ENCODE measurements at places on chromosomes 1 and 21. TPM values are rescaled to one million over a fixed set of nuclear protein-coding genes. Genes with fewer than 3 reads are reported as not detected.

GRCh38 chr1:9295884-9296283 lies 3.2 kb downstream of the SPSB1 start:
- H3K36me3 ChIP-seq, result no peaks in the 10 kb centered on the region
- H3K4me3 ChIP-seq, result no peak overlapping the region
- no peak overlapping the region for H3K27ac ChIP-seq
- DNase-seq, result no peak
- peaks cover 8% of the 10 kb centered on the region for H3K27me3 ChIP-seq
- H3K4me1 ChIP-seq, result no peaks in the 10 kb centered on the region

SAMD13 gene
- 0.61 TPM for total RNA-seq

DNA sequence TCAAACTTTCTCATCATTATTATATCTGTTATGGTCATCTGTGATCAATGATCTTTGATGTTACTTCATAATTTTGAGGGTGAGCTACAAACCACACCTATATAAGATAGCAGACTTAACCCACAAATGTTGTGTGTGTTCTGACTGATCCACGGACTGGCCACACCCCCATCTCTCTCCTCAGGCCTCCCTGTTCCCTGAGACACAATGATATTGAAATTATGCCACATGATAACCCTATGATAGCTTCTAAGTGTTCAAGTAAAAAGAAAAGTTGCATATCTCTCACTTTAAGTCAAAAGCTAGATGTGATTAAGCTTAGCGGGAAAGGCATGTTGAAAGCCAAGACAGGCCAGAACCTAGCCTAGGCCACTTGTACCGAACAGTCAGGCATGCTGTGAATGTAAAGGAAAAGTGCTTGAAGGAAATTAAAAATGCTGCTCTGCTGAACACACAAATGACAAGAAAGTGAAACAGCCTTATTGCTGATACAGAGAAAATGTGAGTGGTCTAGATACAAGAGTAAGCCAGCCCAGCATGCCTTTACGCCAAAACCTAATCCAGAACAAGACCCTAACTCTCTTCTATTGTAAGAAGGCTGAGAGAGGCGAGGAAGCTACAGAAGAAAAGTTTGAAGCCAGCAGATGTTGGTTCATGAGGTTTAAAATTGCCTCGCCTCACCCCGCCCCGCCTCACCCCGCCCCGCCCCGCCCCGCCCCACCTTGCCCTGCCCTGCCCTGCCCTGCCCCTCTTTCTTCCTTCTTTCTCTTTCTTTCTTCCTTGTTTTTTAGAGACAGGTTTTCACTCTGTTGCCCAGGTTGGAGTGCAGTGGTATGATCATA lies 16.5 kb downstream of the CTSS start:
- H3K27ac ChIP-seq, result no peak overlapping the region
- H3K4me1 ChIP-seq, result no peaks in the 10 kb centered on the region
- H3K4me3 ChIP-seq, result no peak overlapping the region
- H3K36me3 ChIP-seq, result no peaks in the 10 kb centered on the region
- DNase-seq, result no peak

- H3K27ac ChIP-seq, result no peak overlapping the region
- no peak overlapping the region for H3K4me3 ChIP-seq
- no peaks in the 10 kb centered on the region for H3K4me1 ChIP-seq
Measured at GRCh38 chr1:174789399-174789798, 210.3 kb upstream of the CACYBP start.

DNA sequence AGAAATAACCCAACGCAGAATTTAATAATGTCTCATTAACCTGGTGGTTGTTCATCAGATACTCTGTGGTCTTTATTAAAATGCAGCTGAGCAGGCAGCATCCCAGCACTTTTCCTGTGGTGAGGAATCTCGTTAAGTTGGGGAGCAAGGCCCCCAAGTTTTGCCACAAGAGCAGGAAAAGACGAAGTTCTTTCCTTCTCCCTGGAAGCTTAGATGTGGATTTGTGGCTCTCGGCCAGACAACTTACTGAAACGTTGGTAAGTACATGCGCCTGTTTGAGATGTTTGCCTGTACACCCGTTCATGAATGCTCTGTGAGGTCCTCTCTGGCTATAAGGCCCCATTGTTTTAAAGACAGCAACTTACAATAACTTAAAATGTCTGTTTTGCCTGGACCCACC lies 34.3 kb upstream of the PDE9A start:
- H3K4me3 ChIP-seq, result no peak overlapping the region
- H3K36me3 ChIP-seq, result no peaks in the 10 kb centered on the region
- H3K27ac ChIP-seq, result no peak overlapping the region

DNA sequence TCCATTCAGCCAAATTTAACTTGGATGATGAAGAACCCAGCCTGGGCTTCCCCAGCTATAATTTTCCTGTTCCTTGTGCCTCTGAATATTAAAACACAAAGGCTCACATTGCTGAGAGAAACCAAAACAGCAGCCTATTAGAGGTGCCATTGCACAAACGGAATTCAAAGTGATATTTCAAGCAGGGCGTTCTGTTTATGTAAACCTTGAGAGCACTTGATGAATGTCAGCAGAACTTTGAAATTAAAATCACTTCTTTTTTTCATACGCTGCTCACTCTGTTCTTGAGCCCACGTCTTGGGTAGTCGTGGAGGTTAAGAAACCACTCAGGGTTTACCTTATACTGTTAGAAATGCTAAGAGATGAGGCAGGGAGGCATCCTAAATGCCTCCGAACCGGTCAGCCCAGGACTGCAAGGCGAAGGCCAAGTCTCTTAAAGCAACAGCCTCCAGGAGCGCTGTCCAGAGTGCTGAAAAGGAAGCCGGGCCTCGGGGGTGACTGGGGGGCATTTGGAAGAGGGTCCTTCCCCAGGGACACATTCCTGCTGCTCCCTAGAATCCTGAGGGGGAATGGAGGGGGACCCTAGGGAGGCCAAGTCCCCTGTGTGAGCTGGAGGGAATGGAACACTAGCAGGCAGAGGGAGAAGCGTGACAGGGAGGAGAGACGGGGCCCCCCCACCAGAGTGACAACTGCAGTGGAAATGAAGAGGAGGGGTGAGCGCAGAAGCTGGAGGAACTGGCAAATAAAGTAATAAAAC lies 154.8 kb upstream of the VAMP3 start:
- peak; percentile 69 for DNase-seq
- no peak overlapping the region for H3K4me3 ChIP-seq
- no peaks in the 10 kb centered on the region for H3K27me3 ChIP-seq

GRCh38 chr1:232192781-232193450 lies 437.0 kb downstream of the SIPA1L2 start:
- H3K27ac ChIP-seq, result no peak overlapping the region
- H3K36me3 ChIP-seq, result no peaks in the 10 kb centered on the region
- no peaks in the 10 kb centered on the region for H3K4me1 ChIP-seq
- H3K4me3 ChIP-seq, result no peak overlapping the region
- H3K27me3 ChIP-seq, result no peaks in the 10 kb centered on the region
- no peak for DNase-seq

- DNase-seq, result no peak
- H3K27me3 ChIP-seq, result no peaks in the 10 kb centered on the region
- peaks cover 5% of the 10 kb centered on the region for H3K4me1 ChIP-seq
- no peak overlapping the region for H3K27ac ChIP-seq
- no peak overlapping the region for H3K4me3 ChIP-seq
Measured at GRCh38 chr21:42786884-42787283, 92.5 kb downstream of the WDR4 start.

- peak overlapping the region; percentile 73 for H3K4me3 ChIP-seq
- DNase-seq, result peak; percentile 67
- no peaks in the 10 kb centered on the region for H3K4me1 ChIP-seq
- no peaks in the 10 kb centered on the region for H3K36me3 ChIP-seq
- H3K27ac ChIP-seq, result no peak overlapping the region
Measured at GRCh38 chr1:159854693-159855192, 7.7 kb downstream of the VSIG8 start.

MRAP gene
- total RNA-seq, result not detected

GRCh38 chr1:91024481-91025119 lies 2.8 kb upstream of the ZNF644 start:
- no peaks in the 10 kb centered on the region for H3K4me1 ChIP-seq
- H3K36me3 ChIP-seq, result peaks cover 16% of the 10 kb centered on the region
- H3K27me3 ChIP-seq, result no peaks in the 10 kb centered on the region
- H3K27ac ChIP-seq, result no peak overlapping the region

CLEC20A gene
- not detected for total RNA-seq

- H3K27ac ChIP-seq, result no peak overlapping the region
- DNase-seq, result no peak
- no peak overlapping the region for H3K4me3 ChIP-seq
- peaks cover 15% of the 10 kb centered on the region for H3K36me3 ChIP-seq
Measured at GRCh38 chr1:165844114-165844798, 16.8 kb downstream of the UCK2 start.

- H3K4me1 ChIP-seq, result no peaks in the 10 kb centered on the region
- no peaks in the 10 kb centered on the region for H3K27me3 ChIP-seq
- H3K27ac ChIP-seq, result no peak overlapping the region
- H3K4me3 ChIP-seq, result no peak overlapping the region
- no peaks in the 10 kb centered on the region for H3K36me3 ChIP-seq
- no peak for DNase-seq
Measured at GRCh38 chr1:160459056-160459455, 58.7 kb downstream of the VANGL2 start.

LGR6 gene
- total RNA-seq, result 0.66 TPM
